Stimulated activated naive CD8-positive, alpha-beta T cell treated with anti-CD3 and anti-CD28 coated beads, Interleukin-15, amount 100 ng/mL, for 72 hours (primary cell): ENCODE measurements at places on chromosomes 1 and 21.

DNA sequence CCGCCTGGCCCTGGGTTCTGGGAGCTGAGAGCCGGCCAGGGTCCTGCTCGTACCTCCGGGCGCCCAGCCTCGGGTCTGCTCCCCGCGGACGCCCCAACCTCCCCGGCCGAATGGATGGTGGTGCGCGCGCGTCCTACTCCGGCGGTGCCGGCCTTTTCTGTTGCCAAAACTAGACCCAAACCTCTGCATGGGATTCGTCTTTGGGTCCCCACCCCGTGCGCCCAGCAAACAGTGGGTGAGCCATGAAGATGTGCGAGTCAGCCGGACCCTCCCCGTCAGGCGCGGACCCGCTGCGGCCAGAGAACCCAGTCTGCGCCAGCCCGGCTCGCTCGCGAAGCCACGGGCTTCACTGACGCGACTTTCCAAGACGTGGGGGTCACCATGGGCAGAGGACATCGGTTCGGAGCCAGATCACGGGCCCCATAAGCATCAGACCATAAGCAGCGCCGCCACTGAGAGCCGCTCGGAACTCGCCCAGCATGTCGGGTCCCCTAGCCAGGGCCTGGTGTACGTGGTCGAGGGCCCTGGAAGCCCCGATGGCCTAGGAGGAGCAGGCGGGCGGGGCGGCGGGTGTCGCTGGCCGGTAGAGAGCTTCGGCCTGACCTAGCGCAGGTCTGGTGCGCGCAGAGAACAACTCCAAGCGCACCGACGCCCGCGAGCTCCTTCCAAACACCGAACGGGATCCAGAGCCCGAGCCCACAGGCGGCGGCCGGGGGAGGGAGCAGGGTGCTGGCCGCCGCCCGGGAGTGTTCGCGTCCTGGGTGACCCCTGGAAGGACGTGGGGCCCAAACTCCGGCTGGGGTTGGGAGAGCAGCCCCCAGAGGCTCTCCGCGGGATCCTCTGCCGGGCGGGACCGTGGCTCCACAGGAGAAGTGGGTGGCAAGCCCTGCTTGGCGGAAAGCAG, 1.0 kb upstream of the TP73 start:
- DNase-seq: peak; percentile 16

DNA sequence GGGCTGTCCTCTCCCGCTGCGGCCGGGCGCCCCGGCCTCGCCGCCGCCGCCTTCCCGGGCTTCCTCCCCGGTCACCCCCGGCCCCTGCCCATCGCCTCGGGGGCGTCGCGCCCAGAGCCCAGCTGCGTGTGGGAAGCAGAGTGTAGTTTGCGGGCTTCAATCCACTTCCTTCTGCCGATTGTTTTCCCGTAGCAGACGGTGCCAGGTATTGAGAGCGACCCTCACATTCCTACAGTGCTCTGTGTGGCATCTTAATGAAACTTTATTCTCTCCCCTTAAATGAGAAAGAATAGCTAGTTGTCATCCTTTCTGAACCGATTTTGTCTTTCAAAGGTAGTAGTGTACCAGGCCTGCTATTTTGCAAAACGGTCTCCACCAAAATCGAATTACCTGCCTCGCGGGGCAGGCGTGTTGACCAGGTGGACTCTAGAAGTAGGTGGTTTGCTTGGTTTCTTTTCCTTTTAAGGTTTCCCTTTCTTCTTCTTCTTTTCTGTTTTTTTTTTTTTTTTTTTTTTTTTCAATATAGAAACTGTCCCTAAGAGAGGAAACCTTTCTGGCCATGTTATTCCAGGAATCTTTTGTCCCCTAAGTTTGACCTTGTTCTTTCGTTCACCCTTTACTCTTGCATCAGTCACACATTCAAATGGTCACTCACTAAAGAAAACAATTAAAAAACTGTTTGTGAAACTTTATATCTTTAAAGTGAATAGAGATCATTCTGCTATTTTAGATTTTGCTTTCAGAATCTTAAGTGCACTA, 881 bp downstream of the USP25 start:
- DNase-seq: no peak

- DNase-seq: no peak
Measured at GRCh38 chr21:43590194-43590593, 69.1 kb downstream of the HSF2BP start.

DNA sequence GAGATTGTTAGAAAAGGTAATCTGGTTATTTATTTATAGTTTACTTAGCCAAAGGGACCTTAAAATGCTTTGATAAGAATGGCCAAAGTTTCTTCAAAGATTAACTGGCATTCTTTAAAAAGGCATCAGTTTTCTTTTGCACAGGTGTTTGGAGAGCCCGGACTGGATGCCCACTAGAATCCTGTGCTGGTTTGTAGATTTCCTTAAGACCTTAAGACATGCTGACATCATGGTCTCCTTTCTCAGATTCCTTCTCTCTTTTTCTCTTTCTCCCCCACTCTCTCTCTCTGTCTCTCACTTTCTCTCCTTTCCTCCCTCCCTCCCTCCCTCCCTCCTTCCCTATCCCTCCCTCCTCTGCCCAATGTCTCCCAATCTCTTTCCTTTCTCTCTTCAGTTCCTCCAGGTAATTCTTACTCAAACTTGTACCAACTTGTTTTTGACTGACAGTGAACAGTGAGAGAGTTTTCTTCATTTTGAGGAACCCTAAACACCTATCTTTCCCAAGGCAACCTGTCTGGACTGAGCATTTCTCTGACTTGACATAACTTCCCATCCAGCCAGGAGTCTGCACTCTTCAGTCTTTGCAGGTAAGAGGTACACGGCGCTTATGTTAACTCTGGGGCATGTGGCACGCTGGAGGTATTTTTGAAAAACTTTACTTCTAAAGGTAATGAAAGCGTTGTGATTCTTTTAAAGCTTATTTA, at the start of gene KCNJ15:
KCNJ15 (plus strand) TSS at position 393 of the 704 bp plus-strand sequence. CDS start 42,271 bp downstream, outside the sequence.
- DNase-seq: no peak

GRCh38 chr1:17274186-17275170, 25.6 kb downstream of the PADI3 start:
- peak; percentile 48 for DNase-seq

GRCh38 chr1:165034136-165034809, 322.2 kb downstream of the LMX1A start:
- no peak for DNase-seq

DNA sequence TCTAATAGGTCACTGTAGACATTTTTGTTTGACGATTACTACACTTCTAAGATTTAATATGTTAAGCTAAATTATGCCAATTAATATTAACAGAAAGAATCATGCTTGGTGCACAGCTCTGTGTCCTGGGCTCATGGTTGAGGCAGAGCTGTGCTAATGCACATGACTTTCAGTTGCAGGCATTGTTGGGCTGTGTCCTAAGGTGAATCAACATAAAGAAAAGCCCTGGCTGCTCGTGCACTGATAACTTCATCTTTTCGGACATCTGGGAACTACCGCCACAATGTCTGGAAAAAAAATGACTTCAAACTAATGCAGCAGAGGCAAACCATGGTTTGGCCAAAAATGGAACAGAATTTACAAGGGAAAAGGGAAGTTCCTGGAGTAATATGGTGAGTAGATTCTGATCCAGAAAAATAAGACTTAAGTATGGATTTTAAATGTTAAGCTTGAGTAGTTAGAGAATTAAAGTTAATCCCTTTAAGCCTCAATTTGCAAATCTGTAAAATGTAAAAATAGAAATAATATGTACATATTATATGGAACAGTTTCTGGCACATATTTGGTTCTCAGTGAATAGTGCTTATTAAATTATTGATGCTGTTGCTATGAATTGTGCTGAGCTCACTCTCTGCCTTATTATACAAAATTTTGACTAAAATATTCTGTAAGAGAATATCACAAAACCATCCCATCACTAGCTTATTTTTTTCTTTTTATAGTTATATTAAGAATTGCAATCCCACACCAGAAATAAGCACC, 186.1 kb downstream of the BRINP2 start:
- DNase-seq: no peak
